ENCODE measurements at places on chromosomes 13 and 19.

DNA sequence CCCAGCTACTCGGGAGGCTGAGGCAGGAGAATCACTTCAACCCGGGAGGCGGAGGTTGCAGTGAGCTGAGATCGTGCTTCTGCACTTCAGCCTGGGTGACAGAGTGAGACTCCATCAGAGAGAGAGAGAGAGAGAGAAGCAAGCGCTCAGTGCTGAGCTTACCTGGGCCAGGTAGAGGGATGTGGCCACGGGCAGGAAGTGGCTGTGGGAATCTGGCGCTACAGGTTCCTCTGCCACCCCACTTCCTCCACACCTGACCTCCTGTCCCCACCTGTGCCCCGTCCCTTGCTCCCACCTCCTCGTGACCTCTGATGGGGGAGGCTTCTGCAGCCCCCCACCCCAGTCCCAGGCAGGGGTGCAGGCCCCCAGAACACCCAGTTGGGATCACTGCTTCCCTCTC, 1.0 kb upstream of the NCCRP1 start:
- DNase-seq = no peak

- DNase-seq = no peak
These were observed 31.7 kb downstream of the TSHZ3 start for GRCh38 chr19:31317570-31317969.

GRCh38 chr13:67619995-67620380, 389.9 kb upstream of the PCDH9 start:
- no peak for DNase-seq

DNA sequence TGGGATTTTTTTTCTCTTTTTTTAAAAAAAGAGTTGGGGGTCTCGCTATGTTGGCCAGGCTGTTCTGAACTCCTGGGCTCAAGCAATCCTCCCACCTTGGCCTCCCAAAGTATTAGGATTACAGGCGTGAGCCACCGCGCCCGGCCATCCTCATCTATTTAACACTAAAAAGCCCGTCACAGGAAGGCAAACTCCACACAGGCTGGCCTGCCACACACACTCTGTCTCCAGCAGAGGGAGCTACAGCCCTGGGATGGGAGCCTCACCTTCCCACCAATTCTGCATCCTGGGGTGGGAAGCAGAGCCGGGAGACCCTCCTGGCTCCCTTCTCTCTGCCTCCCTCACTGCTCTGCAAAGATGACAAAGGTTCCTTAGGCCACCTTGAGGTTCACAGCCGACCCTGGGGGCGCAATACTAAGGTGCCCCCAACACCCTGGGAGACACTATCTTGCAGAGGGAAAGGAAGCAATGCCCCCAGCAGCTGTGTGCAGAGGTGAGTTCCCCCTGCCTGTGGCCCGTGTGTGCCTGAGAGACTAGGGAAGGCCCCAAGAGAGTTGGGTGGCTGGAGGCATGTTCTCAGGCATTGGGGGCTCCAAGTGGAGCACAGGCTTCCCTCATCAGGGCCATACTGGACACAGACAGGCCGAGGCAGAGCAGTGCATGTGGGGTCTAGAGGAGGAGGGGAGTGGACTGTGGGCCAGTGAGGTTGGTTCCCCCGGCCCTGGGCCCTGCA, 27.4 kb upstream of the TIMM44 start:
- DNase-seq = peak; percentile 59

GRCh38 chr13:51311231-51311630, 28.3 kb upstream of the SERPINE3 start:
- DNase-seq = no peak

DNA sequence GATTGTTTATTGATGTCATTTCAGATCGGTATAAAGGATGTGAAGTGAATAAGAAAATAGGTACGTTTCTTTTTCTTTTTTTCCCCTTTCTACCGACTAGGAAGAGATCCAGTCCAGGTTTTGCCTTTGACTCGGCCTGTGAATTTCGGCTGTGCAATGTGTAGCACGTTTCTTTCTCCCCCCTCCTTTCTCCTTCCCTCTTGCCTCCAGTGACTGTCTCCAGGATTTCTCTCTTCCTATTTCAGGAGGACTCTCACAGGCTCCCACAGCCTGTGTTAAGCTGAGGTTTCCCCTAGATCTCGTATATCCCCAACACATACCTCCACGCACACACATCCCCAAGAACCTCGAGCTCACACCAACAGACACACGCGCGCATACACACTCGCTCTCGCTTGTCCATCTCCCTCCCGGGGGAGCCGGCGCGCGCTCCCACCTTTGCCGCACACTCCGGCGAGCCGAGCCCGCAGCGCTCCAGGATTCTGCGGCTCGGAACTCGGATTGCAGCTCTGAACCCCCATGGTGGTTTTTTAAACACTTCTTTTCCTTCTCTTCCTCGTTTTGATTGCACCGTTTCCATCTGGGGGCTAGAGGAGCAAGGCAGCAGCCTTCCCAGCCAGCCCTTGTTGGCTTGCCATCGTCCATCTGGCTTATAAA, at the start of gene GPC6:
TSS of gene GPC6 (plus strand) at position 185 of the 657 bp plus-strand sequence.
- DNase-seq = peak; percentile 81

DNA sequence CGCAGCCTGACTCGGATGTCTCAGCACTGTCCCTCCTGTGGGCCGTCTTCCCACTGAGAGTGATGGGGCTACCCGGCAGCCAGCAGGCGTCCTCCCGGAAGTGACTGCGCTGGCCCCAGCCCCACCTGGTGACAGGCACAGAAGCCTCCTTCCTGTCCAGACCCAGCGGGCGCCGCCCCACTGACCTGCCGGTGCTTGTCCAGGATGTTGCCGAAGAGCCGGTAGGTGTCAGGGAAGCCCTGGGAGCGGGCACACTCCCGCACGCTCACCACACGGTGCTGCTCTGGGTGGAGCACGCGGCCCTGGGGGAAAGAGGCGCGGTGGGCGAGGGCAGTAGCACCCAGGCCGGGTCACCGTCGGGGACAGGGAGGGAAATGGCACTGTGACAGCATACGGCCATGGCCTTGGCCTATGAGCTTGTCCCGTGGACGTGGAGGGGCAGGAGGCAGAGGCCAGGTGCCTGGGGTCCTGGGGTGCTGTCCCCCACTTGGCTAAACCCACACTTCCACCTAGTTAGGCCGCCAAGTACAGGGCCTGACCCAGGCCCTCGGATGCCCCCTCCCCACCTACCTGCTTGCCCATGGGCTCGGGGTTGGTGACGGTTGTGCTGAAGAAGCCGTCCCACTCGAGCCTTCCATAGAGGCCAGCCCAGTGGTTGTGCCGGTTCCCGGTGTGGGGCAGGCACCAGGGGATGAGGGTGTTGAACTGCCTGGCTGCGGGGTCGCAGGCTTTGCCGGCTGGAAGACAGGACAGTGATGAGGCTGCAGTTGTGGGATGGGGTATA, 16.0 kb upstream of the EIF3G start:
- DNase-seq = no peak

- peak; percentile 25 for DNase-seq
These were observed 170.3 kb downstream of the PTPRS start for GRCh38 chr19:5170329-5170745.

- no peak for DNase-seq
These were observed 1426.8 kb downstream of the SLITRK5 start for GRCh38 chr13:89097994-89098393.

DNA sequence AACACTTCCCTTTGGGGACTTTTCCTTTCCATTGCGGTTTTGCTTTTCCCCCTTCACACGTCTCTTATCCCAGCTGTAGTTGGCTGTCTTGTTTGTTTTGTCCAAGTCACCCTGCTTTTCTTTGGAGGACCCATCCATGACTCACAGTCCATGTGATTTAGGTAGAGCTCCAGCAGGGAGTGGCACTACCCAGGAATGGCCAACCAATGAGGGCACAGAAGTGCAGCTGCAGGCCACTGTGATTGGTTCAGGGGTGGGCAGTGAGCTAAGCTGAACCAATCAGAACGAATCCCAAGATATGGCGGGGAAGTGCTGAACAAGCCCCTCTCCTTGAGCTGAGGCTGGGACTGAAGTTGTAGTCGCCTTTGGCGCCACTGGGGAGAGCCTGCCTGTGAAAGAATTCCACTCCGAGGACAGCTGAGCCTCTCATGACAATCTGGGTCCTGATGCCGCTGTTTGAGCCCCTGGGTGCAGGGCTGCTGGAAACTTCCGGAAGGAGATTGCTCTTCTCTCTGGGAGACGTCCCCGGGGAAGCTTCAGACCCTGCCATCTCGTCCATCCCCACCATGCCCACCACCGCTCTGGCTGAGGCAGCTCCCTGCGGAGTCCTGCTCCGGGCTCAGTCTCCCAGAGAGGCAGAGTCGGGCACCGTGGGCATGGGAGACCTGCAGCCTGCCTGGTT, 62.9 kb upstream of the URI1 start:
- DNase-seq = peak; percentile 84

DNA sequence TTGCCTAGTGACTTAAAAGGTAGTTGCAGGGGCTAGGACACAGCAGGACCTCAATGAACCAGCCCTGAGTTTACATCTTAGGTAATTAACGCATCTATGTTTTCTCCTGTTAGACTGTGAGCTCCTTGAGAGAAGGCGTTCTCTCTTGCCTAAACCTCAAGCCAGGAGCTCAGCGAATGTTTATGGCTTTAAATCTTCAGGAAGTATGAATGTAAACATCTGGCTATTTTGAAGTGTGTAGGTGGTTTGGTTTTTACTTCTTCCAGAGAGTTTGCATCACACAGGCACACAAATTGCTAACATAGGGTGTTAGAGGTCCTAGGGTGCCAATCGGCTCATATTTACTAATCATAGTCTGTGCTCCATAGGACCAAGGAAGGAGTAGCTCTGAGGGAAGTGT, 387.7 kb upstream of the ZNF507 start:
- DNase-seq = no peak

- DNase-seq = peak; percentile 56
These were observed 16.1 kb downstream of the LGALS16 start for GRCh38 chr19:39671739-39672363.

GRCh38 chr13:24861617-24862362, 97.8 kb downstream of the RNF17 start:
- no peak for DNase-seq

DNA sequence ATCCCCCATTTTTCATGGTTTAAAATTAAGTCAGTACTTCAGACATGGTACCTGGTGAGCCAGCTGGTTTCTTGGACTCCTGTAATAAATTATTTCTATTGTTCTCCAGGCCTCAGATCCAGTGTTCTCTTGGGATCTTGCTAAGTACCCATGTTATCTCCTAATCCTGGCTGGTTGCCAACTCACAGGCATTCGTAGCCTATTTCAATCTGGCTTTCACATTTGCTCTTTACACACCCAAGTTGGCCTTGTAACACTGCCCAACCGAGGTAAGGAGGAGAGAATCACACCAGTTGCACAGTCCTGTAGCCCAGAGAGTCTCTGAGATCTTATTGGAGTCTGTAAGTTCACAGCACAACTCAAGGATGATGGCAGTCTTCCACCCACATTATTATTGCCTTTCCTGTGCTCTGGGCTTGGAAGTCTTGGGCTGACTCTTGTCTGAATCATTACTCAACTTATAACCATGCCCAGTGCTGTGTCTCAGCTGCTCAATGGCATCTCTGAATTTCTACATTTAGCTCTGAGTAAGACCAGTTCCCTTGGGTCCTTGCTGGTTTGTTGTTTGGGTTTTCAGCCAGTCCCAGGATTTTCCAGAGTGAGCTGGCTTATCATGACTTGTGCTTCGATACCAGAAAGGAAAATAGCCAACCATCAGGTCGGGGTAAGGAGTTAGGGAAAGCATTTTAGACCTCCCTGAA, 76.6 kb upstream of the KLF12 start:
- DNase-seq = peak; percentile 89

GRCh38 chr13:73081256-73081915, 22.6 kb downstream of the KLF5 start:
- no peak for DNase-seq

DNA sequence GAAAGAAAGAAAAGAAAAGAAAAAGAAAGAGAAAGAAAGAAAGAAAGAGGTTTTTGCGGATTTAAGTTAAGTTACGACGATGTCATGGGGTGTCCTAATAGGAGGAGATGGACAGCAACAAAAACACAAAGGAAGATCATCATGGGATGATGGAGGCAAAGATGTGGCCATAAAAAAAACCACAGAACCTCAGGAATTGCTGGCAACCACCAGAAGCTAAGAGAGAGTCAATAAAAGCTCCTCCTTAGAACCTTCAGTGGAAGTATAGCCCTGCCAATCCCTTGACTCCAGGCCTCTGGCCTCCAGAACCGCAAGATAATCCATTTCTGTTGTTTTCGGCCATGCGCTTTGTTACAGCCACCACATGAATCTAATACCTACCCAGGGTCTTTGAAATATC, 11.5 kb downstream of the PLEKHA4 start:
- no peak for DNase-seq

DNA sequence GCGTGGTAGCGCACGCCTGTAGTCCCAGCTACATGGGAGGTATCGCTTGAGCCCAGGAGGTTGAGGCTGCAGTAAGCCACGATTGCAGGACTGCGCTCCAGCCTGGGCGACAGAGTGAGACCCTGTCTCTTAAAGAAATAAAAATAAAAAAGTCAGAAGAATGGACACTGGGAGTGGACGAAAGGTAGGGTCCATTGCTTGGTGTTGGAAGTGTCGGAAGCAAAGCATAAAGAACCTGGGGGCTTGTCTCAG, 392 bp upstream of the ARHGAP33 start:
- DNase-seq = no peak

DNA sequence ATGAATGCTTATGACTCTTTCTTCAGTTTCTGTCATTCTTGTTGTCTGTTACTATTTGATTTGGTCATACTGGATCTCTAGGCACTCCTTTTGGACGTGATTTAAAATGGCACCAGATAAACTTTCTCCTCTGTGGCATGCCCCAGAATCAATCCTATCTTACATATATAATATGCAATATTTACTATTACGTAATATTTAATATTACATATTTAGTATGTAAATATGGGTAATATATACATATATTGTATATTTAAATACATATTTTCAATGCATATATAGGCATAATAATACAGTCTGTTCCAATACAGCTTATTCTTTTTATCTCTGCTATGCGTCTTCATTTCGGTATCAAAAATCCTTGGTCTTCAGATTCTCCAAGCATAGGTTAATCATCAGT, 104.4 kb upstream of the PRR20A start:
- DNase-seq = no peak

- DNase-seq = no peak
These were observed 6.1 kb downstream of the LGALS14 start for GRCh38 chr19:39710333-39710890.

DNA sequence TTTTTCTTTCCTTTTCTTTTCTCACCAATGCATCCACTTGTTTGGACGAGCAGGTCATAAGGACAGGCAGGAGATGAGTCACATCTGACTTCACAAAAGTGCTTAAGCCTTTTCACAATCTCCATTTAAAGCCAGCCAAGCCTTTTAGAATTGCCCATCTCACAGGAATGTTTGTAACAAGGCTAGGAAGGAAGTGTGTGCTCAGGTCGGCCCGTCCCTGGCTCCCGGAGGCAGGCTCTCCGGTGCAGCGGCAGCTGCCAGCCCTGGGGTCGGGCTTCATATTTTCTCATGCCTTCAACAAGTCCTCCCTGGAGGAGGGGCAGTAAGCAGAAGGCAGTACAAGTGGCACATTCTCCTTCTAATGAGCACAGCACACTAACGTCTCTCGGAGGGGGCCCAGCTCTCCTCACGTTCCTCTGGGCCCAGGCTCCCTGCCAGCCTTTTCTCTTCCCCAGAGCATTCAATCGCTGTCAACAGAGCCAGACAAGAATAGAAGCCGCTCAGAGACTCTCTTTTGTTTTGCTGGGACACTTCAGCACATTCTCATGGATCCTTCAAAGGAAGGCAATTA, 180.5 kb downstream of the COL4A1 start:
- peak; percentile 79 for DNase-seq
